Fibroblast of upper back skin (primary cell): ENCODE measurements at places on chromosomes 7 and 10.

DNA sequence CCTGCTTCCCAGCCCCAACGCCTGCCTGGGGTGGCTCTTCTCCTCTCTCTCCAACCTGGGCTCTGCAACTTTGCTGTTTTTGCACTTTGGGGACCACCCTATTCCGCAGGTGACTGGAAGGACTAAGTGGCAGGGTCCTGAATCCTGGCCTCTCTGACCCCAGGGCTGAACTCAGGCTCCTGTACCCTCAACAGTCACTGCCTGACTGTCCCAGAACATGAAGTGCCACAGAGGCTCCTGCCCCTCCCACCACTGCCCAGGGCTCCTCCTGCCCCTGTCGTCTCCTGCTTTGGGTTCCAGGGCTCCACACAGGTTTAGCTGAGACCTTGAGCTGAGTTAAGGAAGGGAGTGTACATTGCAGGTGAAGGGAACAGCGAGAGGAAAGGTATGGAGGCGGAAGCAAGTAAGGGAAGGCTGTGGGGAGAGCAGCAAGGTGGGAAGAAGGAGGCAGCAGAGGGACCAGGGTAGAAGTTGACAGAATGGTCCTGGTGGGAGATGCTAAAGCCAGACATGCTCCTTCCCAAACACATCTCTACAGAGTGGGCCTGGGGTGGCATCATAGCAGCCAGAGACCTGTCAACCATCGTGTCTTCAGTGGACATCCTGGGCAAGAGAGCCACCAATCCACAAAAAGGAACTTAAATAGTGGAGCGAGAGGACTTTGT is 5.7 kb upstream of the GRID1 start:
- DNase-seq, result no peak

- DNase-seq, result peak; percentile 7
Observed at GRCh38 chr7:95102662-95103061, 195.3 kb downstream of the PPP1R9A start.

DNA sequence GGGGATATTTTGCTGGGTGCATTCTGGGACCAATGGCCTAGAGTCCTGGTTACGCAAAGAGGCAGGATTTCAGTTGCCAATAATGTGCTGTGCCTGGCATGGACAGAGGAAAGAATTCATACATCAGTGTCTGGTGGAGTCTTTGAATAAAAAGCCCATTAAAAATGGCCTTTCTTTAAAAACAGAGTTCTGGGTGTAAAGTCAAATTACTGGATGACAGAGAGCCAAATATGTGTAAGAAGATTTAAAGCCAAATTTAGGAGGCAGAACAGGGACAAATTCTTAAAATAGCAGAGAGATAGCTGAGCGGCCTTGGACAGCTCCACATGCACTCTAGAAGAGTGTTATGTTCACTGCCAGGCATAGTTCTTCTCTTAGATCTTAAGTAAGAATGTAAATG is 60.8 kb upstream of the MEOX2 start:
- DNase-seq, result peak; percentile 52

GRCh38 chr10:123786306-123786705 is 105.3 kb downstream of the CPXM2 start:
- DNase-seq, result no peak

GRCh38 chr7:130505753-130506152 is 13.9 kb downstream of the MEST start:
- DNase-seq, result peak; percentile 41
